Mucosa of gallbladder (tissue), 1 donor: ENCODE measurements at places on chromosomes 1 and 21.

GRCh38 chr1:9212735-9213134 is 21.8 kb upstream of the H6PD start:
- DNase-seq, result no peak

GRCh38 chr21:25456672-25457071 is 150.6 kb downstream of the MRPL39 start:
- no peak for DNase-seq

DNA sequence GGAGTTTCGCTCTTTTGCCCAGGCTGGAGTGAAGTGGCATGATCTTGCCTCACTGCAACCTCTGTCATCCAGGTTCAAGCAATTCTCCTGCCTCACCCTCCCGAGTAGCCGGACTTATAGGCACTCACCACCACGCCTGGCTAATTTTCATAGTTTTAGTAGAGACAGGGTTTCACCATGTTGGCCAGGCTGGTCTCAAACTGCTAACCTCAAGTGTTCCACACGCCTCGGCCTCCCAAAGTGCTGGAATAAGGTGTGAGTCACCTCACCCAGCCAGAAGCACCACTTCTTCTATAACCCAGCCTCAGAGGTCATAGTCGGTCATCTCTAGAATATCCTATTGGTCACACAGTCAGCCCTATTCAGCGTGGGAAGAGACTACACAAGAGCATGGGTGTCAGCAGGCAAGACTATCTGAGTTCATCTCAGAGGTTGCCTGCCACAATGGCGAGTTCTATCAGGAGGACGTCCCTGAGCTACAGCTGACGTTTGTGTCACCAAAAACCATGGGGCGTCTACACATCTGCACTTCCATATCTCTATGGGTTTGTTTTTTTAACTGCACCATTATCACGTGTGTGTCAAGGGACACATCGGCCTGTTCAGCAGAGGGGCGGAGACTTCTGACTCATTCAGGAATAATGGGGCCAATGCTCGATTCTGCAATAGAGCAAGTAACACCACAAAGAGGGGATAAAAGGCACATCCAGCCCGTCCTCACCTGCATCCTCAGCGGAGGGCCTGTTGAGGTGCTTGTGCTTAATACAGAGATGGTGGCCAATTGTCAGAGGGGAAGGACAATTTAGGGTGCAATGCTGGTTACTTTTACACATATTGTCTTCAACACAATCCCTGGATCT is 256.3 kb upstream of the IRF2BP2 start:
- peak; percentile 78 for DNase-seq

- no peak for DNase-seq
Measured at GRCh38 chr1:225695578-225696337, 42.8 kb upstream of the ENAH start.

DNA sequence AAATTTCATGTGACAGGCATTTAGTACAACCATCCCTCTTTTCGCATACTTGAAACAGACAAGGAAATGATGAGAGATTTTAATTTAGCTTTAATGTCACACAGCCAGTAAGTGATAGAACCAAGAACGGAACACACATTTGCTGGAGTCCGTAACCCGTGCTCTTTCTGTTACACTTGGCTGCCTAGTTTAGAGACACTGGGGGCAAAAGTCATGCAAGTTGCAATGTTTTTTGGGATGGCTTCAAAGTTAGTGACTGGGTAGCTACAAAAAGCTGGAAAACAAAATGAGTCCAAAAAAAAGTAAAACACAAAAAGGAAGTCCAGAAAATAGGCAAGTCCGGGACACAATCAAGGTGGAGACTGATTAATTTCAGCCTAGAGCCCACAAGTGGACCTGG is 5.9 kb downstream of the NID1 start:
- DNase-seq, result no peak

DNA sequence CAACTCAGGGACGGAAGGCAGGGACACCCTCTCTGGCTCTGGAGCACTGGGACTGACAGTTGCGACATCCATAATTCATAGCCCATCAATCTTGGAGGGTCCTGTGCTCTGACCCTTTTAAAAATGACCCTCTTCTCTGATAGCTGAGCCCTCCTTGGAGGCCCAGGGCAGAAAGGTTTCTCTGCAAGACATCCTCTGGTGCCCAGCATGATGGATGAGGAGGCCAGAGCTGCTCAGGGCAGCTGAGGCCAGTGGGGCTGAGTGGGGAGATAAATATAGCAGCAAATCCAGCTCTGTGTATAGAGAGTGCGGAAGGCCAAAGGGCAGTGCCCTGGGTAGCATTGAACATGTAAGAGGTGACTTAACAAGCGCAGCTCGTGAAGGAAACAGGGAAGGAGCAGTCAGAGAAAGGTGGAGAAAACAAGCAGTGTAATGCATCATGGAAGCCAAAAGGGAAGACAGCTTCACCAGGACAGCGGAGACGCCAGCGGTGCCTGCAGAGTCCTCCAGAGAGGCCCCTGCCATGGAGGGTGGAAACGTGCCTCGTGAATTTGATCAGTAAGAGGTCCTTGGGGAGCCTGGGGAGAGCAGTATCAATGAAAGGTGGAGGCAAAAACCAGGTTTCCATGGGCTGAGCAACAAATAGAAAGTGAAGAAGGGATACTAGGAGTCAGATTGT is 50.4 kb upstream of the FMOD start:
- DNase-seq, result no peak

DNA sequence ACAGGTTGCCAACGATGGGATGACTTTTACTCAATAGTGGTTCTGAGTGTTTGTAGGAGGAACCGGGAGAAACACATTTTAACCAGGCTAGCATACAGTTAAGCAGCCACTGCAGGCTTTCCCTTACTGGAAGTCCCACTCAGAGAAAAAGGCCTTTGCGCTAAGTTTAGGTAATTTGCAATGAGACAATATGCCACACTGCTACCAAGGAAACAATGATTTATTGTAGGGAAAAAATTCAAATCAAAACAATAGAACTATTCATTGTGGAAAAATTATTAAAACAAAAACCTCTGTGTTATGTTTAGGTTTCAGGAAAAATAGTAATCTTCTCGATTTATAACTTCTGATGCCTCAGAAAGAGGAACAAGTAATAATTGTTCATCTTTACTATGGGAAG is 51.4 kb upstream of the CR2 start:
- DNase-seq, result no peak

GRCh38 chr21:16536643-16537434 is 807.1 kb downstream of the USP25 start:
- no peak for DNase-seq

DNA sequence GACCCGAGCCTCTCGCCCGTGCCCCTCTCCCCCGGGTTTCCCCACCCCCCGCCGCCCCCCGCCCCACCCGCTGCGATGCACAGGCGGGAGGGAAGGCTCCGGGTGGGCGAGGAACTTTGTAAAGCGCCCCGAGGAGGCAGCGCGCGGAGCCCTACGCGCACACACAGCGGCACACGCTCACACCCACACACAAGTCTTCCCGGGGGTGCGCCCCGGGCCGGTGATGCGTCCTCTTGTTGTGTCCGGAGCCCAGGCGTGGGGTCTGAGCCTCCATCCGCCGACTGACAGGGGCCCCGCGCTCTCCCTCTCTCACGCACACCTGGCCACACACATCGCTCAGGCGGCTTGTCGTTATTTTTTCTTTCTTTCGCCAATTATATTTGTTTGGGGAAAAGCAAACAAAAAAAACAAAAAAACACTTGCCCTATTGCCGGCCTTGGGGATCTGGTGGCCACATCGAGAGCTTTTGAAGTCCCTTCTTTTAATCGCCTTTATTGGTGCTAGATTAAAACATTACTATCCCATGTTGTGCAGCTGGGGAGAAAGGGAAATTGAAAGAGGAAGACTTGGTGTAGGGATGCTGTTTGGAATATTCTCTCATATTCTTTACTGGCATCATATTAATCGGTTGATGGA is 770 bp downstream of the NTNG1 start:
- no peak for DNase-seq

GRCh38 chr1:150012611-150013010 is 2.1 kb upstream of the OTUD7B start:
- DNase-seq, result no peak

- peak; percentile 46 for DNase-seq
Measured at GRCh38 chr1:233025157-233025556, 74.7 kb downstream of the NTPCR start.

DNA sequence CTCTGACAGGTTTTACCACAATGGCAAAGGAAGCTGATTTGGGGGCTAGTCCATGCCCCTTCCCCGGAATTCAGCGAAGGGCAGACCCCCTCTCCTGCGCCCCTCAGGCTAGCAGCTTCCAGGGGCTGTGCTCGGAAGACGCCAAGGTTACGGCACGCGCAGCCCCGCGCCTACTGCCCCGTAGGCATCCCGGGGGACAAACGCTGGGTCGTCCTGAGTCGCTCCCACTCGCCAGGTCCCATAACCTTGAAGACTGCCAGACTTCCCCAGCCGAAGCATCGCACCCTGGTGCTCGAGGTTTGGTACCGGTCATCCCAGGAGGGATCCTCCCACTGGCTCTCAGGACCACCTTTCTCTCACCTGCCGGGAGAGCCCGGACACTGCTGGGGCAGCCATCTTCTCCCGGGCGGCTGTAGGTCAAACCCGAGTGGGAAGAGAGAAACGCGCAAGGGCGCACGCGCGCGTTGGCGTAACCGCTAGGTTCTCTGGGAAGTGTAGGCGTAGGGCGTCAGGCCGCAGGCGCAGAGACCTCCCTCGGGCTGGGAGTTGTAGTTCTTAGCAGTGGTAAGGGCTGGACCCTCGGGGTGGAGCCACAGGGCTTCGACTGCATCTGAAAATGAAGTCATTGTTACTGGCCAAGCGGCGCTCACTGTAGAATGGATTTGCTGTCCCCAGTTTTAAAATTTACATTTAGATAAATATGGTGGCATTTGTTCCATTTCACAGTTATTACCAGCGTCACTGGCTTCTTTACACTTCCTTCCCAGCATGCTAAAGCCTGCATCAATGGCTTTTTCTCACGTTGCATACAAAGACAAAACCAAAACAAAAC is at the start of gene ATP5PO:
TSS of gene ATP5PO (minus strand) at position 437 of the 832 bp plus-strand sequence. CDS start at position 396, 41 bp downstream.
- DNase-seq, result peak; percentile 98

DNA sequence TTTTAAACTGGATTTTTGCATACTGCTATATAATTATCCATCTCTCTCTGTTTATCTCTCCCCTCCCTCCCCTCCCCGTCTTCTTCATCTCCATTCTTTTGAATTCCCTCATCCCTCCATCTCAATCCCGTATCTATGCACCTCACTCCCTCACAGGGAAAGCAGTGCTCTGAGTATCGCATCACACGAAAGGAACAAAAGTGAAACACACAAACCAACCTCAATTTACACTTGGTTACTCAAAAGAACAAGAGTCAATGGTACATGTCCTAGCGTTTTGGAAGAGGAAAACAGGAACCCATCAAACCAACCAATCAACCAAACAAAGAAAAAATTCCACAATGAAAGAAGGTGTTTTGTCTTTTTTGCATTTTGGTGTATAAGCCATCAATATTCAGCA is 115.1 kb downstream of the NBPF12 start:
- no peak for DNase-seq

DNA sequence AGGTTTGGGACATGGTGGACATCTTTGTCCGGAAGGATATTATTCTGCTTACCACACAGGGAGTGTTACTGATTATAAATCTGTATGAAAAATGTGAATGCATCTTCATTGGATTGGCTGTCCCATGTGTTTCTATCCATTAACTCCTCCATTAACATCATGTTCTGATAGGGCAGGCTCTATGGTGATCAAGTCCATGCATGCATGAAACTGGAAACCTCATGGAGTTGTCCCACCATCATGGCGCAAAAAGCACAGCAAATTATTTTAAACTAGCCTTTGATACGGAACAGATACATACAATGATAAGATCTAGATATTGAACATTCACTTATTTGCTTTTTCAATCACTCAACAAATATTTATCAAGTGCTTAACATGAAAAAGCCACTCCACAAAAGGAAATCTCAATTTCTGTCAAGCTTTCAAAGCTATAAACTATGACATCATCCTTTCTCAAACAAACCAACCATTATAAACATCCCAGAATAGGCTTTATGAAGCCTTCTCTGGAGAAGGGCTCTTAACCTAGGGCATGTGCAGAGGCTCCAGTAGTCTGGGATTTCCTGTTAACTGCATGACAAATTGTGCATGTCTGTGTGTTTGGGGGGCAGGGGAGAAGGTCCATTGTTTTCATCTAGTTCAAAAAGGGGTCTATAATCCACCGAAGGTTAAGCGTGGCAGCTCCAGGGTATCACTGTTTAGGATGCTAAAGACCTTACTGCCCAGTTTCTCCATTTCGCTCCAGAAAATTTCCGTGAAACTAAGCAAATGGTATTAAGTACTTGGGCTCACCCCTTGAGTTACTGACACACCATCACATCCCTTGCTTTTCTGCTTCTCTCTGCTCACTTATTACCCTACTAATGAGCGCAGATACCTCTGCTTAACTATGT is 46.1 kb downstream of the ADAMTS1 start:
- DNase-seq, result no peak

GRCh38 chr1:222641269-222641948 is 23.5 kb downstream of the MIA3 start:
- DNase-seq, result no peak

DNA sequence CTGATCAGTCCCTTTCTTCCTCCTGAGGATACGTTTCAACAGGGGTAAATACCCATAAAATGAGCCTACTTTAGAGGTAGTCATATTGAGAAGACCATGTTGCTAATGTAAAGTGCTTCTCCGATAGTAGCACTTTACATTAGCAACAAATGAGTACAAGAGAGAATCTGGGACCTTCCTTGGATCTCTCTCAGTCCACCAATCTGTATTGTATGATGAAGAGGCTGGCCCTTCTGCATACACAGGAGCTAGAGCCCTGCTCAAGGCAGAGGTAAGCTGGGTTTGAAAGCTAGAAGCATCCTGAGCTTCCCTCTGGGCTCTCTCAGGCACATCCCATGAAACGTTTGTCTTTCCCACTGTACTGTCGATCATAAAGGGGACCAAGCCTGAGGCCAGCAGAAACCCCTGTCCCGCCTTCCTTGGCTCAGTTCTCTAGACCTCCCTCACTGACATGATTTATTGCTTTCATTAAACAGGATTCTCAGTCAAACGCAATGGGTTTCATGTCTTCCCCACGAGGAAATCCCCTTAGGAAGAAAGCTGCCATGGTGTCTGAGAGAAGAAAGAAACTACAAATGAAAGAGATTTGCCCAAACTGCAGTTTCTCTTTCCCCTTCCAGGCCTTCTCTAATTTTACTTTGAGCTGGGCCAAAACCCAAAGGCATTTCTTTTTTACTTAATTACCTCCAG is 62.8 kb upstream of the BCAR3 start:
- no peak for DNase-seq

DNA sequence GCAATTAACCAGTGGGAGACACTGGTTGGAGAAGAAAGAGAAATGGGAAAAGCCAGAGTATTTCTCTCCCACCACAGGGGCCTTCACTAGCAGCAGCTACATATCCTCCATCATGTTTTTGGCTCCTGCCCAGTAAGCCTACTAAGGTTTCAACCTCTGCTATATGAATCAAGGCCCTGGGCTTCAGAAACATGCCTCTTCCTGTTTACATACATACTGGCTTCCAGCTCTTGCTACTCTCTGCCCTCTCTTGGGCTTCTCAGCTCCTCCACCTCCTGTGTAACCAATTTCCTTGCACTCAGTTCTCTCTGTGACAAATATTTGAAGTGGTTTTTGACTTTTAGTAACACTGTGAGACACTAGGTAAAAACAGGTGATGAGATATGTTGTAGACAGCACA is 80.8 kb downstream of the LRRC7 start:
- DNase-seq, result no peak

- DNase-seq, result no peak
Measured at GRCh38 chr1:110548381-110548780, 29.4 kb upstream of the KCNA10 start.

GRCh38 chr1:116122955-116123757 is 12.0 kb downstream of the MAB21L3 start:
- DNase-seq, result peak; percentile 70
